Epithelial cell of proximal tubule (primary cell): ENCODE measurements at places on chromosomes 4 and X.
A peak's percentile ranks its signal among the peaks of the same experiment; 100 is the strongest.

GRCh38 chr4:168453146-168453545, 27.1 kb downstream of the DDX60L start:
- no peak for DNase-seq

- no peak for DNase-seq
These were observed 42.1 kb downstream of the MAB21L2 start for GRCh38 chr4:150624055-150624454.

DNA sequence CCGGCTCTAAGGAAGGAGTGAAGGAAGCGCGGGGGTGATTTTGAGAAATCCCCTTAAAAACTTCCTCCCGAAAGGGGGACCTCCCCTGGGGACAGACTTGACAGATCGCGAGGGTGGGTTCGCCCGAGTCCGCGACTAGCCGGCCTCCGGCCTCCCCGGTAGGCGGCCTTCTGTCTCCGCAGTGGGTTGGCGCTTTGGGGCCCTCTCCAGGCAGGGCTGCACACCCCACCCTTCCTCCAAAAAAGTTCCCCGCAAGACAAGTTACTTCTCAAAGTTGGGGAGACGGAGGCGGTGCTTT, 24.8 kb downstream of the HOPX start:
- no peak for DNase-seq

- DNase-seq: no peak
These were observed 1003.6 kb downstream of the FAT4 start for GRCh38 chr4:126318376-126318775.

DNA sequence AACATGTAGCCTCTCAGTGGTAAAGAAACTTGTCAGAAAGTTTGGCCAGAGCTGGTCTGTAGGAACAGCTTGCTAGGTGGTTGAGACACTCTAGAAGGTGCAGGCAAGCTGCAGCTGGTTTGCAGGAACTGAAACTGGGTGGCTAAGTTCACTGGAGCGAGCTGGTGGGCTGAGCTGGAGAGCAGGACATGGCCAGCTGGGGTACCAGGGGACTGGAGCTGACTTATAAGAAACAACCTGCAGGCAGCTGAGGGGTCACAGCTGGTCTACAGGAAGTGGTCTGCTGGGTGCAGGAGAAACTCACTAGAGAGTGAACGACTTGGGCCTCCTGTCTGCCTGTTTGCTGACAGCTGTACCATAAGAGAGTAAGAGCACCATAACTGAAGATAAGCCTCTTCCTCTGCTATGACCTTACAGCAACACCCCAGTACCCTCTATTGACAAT, 157.1 kb upstream of the LNX1 start:
- DNase-seq: no peak

DNA sequence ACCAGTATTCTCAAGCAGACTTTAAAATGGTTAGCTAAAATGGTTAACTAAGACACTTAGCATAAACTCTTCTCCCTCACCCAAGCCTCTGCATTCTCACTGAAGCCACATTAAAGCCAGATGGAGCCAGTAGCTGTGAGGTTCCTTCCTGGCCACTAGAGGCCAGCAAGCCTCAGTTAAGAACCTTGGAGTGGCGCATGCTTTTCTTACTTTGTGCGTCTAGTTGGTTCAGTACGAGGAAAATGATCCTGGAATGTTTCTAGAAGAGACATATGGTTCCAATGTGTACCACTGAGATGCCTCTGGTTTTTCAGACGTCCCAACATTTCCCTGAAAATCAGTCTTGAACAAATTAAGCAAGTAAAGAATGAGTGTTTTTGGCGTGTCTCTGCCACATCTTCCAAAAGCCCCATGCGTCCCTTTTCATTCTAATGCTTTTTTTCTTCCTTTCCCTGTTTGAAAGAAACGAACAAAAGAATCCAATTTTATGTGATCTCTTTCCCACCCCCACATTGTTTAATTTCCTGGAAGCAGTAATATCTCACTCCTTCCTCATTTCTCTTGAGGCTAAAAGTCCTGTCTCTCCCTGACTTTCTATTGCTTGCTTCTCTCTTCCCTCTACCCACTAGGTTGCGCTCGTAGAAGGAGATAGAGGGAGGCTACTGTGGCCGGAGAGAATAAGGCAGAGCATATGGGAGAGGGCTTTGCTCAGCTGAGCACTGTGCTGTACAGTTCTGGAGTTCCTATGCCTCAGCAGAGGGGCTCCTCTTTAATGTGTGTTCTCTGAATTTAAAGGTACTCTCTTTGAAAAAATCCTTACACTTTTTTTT, 82.9 kb upstream of the TAB3 start:
- no peak for DNase-seq

DNA sequence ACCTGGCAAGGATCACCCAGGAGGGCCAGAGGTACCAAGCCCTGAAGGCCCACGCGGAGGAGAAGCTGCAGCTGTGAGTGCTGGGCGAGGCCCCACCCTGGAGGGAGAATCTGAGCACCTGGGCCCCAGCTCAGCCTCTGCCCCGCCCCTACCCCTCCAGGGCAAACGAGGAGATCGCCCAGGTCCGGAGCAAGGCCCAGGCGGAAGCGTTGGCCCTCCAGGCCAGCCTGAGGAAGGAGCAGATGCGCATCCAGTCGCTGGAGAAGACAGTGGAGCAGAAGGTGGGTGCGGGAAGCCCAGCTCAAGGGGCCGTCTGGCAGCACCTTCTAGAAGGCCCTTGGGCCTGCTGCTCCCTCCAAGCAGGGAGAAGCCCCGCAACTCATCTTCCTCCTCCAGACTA, 23.2 kb downstream of the TACC3 start:
- DNase-seq: no peak

DNA sequence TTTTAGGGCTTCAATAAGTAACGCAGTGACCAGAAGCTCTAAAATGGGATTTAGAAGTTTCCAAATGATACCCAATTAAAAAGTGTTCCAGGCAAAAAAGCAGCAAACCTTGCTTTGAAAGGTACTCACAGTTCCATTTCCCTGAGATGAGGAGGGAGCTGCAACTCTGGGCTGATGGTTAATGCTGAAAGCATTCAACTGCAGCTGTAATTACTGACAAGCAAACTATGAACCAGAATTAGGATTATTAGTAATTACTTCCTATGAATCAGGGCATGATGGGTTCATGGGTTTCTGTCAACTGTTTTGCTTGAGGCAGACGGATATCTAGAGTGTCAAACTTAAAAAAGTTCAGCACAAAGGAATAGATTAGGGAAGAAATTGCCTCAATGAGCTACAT, 357.4 kb downstream of the STIM2 start:
- DNase-seq: no peak

GRCh38 chr4:169270810-169271691, at the start of gene SH3RF1:
Gene SH3RF1, minus strand, starts transcription at chr4:169270956. Its CDS starts 1,744 bp downstream, at chr4:169269212.
- no peak for DNase-seq

DNA sequence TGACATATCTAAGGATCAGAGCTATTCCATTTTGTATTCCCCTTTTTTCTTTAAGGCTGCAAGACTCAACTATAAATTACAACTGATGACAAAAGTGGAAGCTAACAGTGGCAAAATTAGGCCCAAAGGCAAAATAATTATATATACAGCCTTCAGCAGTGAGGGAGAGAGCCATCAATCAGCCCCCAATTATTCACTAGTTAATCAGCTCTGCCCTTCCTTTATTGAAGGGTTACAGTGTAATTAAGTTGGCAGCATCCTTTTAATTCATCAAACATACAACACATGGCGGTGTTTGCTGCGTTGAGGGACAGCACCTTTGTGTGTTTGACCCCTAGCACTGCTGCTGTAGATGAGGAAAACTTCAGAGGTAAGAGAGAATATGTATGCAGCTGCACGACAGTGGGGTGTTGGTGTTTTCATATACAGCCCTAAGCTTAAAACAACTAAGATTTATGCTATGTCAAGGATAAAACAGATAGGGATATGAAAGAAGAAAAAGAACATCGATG, 973.9 kb upstream of the POU3F4 start:
- no peak for DNase-seq

- no peak for DNase-seq
These were observed 146.2 kb upstream of the HHIP start for GRCh38 chr4:144499777-144500176.

DNA sequence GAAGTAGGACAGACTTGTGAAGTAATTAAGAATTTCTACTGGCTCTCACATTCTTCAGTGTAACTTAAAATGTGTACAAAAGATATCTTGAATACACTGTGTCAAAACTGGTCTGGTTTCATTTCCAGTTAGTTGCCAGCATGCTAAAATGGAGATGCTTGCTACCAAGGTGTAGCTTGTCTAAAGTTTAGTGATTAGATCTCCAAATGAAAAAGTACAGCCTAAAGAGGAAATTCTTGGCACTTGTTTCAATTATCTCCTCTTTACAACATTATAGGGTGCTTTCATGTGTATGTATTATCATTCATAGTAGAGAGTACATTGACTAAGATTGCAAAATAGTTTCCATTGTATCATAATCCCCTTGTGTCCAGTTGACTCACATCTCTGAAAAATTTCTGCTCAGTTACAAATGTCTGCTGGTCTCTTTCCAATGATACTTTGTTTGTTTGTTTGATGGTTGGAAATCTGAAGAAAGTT, 97.3 kb upstream of the SPRY1 start:
- DNase-seq: no peak

GRCh38 chrX:32448320-32448719, 763.0 kb downstream of the DMD start:
- DNase-seq: no peak

- DNase-seq: no peak
These were observed 109.3 kb upstream of the KLHL13 start for GRCh38 chrX:118225711-118226428.

DNA sequence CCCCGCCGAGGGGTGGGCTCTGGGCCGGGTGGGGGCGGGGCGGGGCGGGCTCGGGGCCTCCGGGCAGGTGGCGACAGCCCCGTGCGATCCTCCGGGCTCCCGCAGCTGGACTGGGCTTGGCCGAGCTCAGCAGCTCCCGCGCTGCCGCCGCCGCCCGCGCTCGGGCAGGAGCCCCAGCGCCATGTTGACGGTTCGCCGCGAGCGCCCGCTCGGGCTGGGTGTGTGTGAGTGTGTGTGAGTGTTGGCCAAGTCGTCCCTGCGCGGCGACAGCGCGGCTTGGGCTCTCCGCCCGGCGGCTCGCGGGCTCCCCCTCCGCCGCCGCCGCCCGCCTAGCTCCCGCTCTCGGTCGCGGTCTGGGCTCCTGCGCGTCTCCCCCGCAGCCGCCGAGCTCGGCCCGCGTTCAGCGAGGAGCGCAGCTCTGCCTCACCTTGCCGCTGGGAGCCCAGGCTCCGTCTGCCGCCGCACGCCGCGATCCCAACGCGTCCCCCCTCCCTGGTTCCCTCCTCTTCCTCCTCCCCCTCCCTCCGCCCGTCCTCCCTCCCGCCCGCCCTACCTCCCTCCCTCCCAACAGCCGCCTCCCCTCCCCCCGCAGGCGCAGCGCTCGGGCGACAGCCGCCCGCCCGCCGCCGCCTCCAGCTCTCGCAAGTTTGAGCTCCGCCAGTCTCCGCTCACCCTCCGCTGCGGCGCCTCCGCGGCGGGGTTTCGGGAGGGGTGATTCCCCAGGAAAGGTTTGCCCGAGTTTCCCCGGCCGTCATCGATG, at the start of gene BCOR:
TSS of gene BCOR (minus strand) at position 455 of the 760 bp plus-strand sequence. CDS start 20,029 bp downstream, outside the sequence.
- no peak for DNase-seq

GRCh38 chr4:153808175-153808574, 19.3 kb upstream of the SFRP2 start:
- DNase-seq: no peak

GRCh38 chr4:64889906-64890610, 480.8 kb upstream of the TECRL start:
- no peak for DNase-seq

GRCh38 chr4:128574706-128575105, 234.8 kb upstream of the JADE1 start:
- DNase-seq: peak; percentile 65

DNA sequence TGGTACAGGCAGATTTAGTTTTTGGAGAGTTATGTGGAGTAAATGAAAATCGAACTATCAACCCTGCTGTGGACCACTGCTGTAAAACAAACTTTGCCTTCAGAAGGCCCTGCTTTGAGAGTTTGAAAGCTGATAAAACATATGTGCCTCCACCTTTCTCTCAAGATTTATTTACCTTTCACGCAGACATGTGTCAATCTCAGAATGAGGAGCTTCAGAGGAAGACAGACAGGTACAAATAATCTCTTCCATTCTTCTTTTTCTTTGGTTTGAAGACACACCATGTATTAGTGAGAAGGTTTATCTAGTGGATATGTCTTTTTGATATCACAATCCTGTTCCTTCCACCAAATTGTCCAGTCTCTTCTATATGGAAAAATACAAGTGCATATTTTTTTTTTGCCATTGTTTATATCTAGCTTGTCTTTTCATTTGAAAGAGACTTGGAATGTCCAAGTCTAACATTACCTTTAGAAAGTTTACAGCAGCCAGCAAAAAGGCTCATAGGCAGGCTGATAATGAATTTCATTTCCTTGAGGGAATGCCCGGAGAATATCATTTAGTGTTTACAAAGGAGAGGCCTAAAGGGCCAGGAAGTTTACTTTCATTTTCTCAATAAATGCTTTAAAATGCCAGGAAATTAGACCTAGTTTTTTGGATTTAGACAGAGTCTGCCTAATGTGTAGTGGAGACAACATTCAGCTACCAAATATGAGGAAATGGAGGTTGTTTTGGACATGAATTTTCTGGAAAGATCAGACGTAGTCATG, 18.6 kb downstream of the AFM start:
- no peak for DNase-seq

GRCh38 chr4:53131562-53131925, 234.3 kb downstream of the SCFD2 start:
- no peak for DNase-seq

DNA sequence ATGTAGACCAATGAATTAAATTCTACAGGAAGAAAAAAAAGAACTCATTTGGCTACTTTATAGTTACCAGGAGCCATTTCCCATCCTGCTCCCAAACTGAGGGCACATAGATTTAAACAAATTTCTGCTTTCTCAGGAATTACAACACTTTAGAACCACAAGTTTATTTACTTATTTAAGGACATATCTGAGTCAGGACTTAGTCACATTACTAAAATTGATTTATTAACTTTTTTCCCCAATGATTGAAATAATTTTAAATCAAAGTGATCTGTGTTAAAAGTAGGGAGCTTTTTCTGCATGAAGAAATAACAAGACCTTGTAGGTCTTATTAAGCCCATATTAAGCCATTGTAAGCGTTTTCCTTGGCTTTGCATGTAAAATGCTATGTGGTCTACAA, 291.0 kb upstream of the HAND2 start:
- no peak for DNase-seq

DNA sequence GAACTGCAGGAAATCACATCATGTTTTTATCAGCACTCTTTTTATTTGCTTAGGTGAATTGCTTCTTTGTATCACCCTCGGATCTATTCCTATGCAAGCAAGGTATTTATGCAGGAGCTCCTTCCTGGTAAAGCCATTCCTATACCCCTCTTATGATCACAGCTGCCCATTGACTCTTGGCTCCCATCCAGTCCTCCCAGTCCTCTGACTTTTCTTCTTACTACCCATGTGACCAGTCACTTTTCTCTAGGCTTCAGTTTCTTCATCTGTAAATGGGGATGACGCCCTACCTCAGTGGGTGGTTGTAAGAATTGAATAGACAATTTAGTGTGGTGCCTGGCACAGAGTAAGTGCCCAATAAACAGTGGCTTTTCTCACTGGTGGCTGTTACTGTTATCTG, 144.9 kb downstream of the FHIP1A start:
- no peak for DNase-seq

GRCh38 chr4:54940996-54941865, 184.2 kb downstream of the KDR start:
- no peak for DNase-seq

- DNase-seq: no peak
These were observed 66.2 kb downstream of the BEX3 start for GRCh38 chrX:103442536-103442901.
